Activated CD4-positive, alpha-beta T cell treated with anti-CD3 and anti-CD28 coated beads, Interleukin-2, amount 10 ng/mL, durations not matched to agents 7 days and 5 days (primary cell): ENCODE measurements at places on chromosomes 5 and 9. TPM values are rescaled to one million over a fixed set of nuclear protein-coding genes. Genes with fewer than 3 reads are reported as not detected.

- H3K4me3 ChIP-seq = no peak overlapping the region
- peaks cover 11% of the 10 kb centered on the region for H3K27me3 ChIP-seq
- DNase-seq = no peak
Observed at GRCh38 chr9:125974705-125975104, 227.5 kb downstream of the PBX3 start.

- no peaks in the 10 kb centered on the region for H3K36me3 ChIP-seq
- no peak overlapping the region for H3K27ac ChIP-seq
- DNase-seq = no peak
- H3K27me3 ChIP-seq = no peaks in the 10 kb centered on the region
- H3K4me1 ChIP-seq = peaks cover 40% of the 10 kb centered on the region
Observed at GRCh38 chr9:131841765-131842318, 102.0 kb upstream of the RAPGEF1 start.

GRCh38 chr5:20958641-20959040, 970.6 kb upstream of the CDH18 start:
- H3K4me1 ChIP-seq = no peaks in the 10 kb centered on the region
- no peaks in the 10 kb centered on the region for H3K36me3 ChIP-seq
- H3K4me3 ChIP-seq = no peak overlapping the region
- no peaks in the 10 kb centered on the region for H3K27me3 ChIP-seq

DNA sequence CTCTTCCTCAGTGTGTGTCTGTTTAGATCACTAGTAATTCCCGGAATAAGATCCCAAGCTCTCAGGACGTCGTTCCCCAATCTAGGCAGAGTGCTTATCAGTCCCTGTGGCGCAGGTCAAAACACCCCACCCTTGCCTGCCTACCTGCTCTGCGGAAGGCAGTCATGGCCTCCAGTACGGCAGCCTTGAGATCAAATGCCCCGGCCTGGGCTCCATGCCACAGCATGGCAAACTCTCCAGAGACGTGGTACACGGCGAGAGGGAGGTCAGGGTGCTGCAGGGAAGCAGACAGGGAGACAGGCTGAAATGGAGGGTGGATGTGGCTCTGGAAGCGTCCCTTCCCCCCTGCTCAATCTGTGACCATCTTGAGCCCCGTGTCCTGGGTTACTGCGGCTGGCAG, 12.0 kb upstream of the HDHD3 start:
- DNase-seq = no peak
- no peaks in the 10 kb centered on the region for H3K4me1 ChIP-seq
- H3K4me3 ChIP-seq = no peak overlapping the region
- H3K36me3 ChIP-seq = peaks cover 31% of the 10 kb centered on the region
- no peaks in the 10 kb centered on the region for H3K27me3 ChIP-seq

DNA sequence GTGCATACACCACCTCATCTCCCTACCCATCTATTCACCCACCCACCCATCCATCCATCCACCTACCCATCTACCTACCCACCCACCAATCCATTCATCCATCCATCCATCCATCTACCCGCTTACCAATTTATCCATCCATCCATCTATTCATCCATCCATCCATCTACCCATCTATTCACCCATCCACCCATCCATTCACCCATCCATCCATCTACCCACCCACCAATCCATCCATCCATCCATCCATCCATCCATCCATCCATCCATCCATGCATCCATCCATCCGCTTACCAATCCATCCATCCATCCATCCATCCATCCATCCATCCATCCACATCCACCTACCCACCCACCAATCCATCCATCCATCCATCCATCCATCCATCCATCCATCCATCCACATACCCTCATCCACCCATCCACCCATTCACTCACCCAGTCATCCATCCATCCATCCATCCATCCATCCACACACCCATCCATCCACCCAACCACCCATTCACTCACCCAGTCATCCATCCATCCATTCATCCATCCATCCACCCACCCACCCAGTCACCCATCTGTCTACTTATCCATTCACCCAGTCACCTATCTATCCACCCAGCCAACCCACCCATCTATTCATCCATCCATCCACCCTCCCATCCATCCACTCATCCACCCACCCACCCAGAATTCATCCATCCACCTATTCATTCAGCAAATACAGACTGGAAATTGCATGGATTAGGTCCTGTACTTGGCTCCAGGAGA, 125.6 kb downstream of the RXRA start:
- no peak overlapping the region for H3K27ac ChIP-seq
- no peak overlapping the region for H3K4me3 ChIP-seq
- H3K27me3 ChIP-seq = no peaks in the 10 kb centered on the region
- no peak for DNase-seq

DNA sequence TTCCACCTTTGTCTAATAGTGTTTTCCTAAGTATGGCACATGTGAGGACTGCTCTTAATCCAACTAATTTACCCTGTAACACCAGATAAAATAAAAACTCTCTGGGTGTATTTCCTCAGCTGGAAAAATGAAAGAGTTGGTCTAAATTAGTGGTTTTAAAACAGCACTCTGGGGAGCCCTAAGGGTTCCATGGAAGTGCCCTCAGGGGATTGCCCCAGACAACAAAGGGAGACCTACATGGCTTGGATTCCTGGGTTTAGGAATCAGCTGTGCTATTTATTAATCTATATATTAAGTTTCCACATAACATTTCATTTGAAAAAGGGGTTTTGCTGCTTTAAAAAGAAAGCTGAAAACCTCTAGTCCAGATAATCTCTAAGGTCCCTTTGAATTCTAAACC, 20.2 kb downstream of the ADAMTS6 start:
- H3K4me1 ChIP-seq = no peaks in the 10 kb centered on the region
- no peaks in the 10 kb centered on the region for H3K27me3 ChIP-seq
- H3K27ac ChIP-seq = no peak overlapping the region
- H3K36me3 ChIP-seq = no peaks in the 10 kb centered on the region

The PCDHB15 gene
- total RNA-seq = not detected

The SPOCK1 gene
- 0.15 TPM for total RNA-seq

The GABRA6 gene
- total RNA-seq = not detected
